ENCODE measurements at places on chromosomes 3 and 15.

DNA sequence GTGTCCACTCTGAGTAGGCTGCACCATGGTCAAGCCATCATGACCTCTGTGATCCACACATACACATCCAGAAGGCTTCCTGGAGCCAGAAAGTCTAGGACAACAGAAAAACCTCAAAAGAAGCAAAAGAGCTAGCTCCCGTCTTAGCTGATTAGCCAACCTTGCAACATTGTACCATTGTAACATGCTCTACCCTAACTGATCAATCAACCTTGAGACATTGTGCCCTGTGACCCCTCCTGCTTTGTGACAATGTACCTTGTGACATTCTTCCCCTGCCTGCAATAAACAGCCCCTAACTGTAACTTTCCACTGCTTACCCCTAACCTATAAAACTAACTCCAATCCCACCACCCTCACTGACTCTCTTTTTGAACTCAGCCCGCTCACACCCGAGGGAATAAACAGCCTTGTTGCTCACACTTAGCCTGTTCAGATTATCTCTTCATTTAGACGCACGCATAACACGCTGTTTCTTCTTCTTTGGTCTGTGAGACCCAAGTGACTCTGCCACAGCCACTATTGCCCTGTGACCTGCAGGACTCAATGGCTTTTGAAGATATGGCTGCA, 1104.6 kb downstream of the OTOL1 start:
- DNase-seq = no peak

- DNase-seq = peak; percentile 64
Measured at GRCh38 chr3:100603469-100603868, 5.9 kb upstream of the ADGRG7 start.

DNA sequence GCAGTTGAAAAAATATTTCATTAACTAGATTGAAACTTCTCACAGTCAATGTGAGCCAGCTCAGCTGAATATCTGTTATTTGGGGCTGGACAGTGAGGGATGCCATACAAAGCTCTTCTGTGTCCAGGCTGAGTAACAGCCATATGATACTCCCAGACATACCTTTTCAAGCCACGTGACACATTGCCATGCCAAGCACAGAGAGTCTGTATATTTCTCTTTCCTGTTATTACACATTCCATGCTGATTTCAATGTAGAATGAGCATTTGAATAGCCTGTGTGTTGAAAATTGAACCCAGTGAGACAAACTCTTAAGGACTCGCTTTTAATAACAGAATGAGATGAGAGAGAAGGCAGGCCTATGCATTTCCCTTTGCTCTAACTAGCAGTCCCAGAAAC, 334.7 kb upstream of the RASGRP1 start:
- DNase-seq = peak; percentile 66

DNA sequence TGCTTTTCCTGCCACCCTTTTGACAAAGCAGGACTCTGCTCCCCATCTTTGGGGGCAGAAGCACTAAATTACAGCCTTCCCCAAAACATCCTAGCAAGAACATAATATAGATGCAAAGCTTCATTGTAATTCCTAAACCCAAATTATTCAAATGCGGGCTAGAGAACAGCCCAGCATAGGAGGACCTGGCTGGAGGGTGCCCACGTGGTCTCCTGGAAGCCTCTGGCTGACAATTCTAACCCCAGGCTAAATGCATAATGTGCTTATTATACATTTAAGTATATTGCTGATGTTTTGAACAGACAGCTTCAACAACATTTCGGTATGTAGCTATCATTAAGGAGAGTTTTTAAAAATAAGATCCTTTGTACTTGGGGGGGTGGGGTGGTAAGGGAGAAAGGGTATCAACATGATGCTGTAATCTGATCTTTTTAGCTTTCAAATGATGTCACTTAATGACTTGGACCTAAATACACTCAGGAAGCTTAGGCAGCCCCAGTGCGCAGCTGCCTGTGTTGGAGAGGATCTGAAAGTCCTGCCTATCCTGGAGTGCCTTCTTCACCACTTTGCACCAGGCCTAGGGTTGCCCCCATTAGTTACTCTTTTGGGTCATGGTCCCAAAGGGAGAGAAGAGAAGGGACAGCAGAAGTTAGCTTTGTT, 57.2 kb upstream of the USP3 start:
- DNase-seq = no peak

DNA sequence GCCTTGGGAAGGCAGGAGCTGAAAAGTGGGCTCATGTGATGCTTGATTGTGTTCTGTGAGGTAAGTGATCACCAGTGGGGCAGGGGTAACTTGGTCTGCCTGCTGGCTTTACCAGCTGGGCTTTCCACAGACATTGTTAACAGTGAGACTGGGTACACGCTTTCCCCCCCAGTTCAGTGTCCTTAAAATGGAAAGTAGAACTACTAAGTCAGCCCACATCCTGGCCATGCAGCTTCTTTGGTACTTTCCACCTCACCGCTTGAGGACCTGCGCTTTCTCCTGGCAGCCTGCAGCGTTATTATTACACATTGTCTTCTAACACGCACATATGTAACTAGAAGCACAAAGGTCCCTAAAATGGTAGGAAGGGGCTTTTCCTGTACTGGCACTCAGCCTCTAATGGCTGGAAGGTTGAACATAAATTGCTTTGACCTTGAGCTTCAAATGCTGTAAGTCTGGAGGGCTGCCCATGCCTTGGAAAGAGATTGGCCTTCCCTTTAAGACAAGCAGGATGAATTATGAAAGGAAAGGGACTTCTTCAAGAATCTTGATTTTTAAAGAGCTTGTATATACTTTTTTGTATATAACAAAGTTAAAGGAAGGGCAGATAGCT, 216.1 kb upstream of the ROPN1 start:
- DNase-seq = no peak

DNA sequence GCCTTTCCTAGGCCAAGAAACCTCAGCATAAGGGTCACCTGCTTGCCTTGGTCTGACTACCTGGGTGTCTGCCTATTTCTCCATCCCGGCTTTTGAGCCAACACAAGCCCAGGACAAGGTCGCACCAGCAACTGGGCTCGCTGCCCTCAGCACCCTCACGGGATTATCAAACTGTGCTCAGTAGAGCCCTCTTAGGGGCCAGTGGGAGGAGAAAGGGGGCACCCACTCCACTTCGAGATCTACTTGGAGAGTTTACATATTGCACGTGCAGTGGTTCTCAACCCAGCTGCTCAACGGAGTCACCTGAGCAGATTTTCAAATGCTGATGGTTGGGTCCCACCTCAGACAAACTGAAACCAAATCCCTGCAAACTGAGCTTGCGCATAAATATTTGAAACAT, 31.1 kb downstream of the TSPAN3 start:
- DNase-seq = no peak

GRCh38 chr3:55267206-55267930, 219.7 kb downstream of the WNT5A start:
- peak; percentile 37 for DNase-seq

GRCh38 chr3:13569201-13569600, 20.3 kb downstream of the FBLN2 start:
- DNase-seq = no peak

DNA sequence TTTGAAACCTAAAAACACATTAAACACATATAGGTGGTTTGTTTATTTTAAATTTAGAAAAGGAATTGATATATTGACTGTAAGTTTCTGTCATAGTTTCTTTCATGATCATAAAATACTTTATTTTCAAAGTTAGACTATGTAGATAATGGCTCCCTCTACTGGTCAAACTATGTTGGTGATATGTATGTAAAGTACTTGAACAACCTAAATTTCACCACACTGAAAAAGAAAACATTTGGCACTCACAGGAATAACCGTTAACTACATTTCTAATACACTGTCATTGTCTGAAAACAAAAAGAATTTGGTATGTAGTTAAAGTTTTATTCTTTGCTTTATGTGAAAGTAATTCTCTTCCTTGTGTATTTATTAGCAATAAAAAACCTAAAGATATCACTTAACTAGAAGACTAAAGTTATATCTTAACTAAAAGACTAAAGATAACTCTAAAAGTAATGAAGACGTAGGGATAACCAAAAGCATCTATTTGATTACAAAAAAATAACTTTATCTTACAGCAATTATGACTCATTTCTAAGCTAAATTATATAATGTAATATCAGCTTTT, 427.5 kb downstream of the VGLL3 start:
- peak; percentile 4 for DNase-seq

GRCh38 chr3:37986479-37987314, 3.9 kb upstream of the VILL start:
- no peak for DNase-seq

GRCh38 chr3:153045150-153045549, 116.9 kb upstream of the RAP2B start:
- no peak for DNase-seq

- DNase-seq = no peak
Measured at GRCh38 chr3:184349563-184350470, 11.6 kb downstream of the CLCN2 start.

GRCh38 chr3:79081335-79081734, 686.5 kb downstream of the ROBO1 start:
- no peak for DNase-seq

GRCh38 chr15:71508081-71508682, 302.2 kb upstream of the NR2E3 start:
- no peak for DNase-seq

- peak; percentile 85 for DNase-seq
Measured at GRCh38 chr3:70824078-70824477, 511.6 kb upstream of the MDFIC2 start.

DNA sequence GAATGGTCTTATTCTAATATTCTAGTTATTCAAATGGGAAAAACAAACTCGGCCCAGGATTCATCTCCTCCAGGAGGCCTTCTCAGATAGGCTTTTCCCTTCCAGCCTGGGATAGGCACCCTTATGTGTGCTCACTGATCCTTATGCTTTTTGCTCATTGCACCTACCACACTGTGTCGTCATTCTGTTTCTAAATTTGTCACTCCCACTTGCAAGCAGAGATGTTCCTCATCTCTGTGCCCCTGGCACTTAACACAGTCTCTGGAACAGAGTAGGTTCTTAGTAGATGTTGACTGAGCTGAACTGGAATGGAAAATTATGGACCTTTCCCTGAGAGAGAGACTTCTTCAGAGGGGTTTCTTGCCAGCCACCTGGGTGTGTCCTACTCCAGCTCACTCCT, 18.7 kb upstream of the SPG11 start:
- DNase-seq = no peak

- DNase-seq = no peak
Measured at GRCh38 chr3:54421943-54422342, 299.6 kb downstream of the CACNA2D3 start.
